ENCODE measurements at places on chromosomes 3 and 15.

DNA sequence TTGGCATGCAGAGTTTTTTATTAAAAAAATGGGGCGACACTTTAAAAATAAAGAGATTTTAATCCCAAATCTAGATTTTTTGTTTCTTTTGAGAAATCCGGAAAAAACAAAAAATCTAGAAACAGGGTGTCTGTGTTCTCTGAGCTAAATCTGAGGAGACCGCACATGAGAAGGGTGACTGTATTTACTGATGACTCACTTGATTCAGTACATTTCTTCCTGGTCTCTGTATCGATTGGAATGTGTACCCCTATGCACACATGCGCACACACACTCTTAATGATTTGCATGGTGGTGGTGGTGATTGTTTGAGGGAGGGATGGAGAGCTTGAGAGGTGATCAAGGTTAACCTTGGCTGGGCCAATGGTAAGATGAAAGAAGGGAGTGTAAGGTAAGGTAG lies 443.1 kb upstream of the THRB start:
- DNase-seq = no peak

DNA sequence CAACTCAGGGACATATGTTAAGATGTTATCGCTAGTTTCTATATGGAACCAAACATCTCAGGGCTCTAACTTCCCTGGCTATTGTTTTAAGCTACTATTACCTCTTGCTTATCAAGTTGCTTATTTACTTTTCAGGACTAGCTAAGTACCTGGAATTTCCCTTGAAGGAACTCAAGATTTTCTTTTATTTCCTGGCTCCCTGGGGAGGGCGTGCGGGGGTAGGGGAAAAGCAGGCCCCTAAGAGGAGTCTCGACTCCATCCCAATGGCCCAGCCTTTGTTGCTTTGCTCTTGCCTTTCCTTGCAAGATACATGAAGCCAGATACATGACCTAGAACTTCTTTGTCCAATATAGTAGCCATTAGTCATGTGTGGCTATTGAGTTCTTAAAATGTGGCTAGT lies 76.9 kb upstream of the STXBP5L start:
- DNase-seq = no peak

DNA sequence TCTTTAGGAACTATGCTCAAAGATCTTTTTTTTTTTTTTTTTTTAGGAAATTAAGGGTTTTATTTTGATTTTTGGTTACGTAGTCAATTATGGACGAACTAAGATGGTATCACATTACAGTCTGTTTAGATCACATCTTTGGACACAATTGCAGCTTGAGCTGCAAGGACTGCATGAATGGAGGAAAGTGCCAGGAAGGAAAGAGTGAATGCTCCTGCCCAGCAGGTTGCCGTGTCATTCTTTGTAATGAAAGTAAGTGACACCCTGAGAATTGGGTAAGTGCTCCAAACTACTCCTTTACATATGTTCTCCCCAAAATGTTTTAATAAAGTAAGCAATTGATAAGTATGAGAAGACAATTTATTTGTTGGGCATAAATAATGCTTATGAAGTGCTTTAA lies 716.5 kb upstream of the GOLIM4 start:
- no peak for DNase-seq

GRCh38 chr3:22453906-22454535 lies 703.0 kb upstream of the ZNF385D start:
- DNase-seq = no peak

- DNase-seq = no peak
Measured at GRCh38 chr3:83434880-83435587, 1523.8 kb upstream of the CADM2 start.

- no peak for DNase-seq
Measured at GRCh38 chr3:194619741-194620140, 13.5 kb downstream of the TMEM44 start.

Measured in activated gamma-delta T cell treated with anti-CD3 and anti-CD28 coated beads, Interleukin-2, amount 50 U/mL, for 16 hours (primary cell).